ENCODE measurements at places on chromosomes 1 and 21.

GRCh38 chr1:221268295-221268694, 389.1 kb downstream of the HLX start:
- no peak for DNase-seq

DNA sequence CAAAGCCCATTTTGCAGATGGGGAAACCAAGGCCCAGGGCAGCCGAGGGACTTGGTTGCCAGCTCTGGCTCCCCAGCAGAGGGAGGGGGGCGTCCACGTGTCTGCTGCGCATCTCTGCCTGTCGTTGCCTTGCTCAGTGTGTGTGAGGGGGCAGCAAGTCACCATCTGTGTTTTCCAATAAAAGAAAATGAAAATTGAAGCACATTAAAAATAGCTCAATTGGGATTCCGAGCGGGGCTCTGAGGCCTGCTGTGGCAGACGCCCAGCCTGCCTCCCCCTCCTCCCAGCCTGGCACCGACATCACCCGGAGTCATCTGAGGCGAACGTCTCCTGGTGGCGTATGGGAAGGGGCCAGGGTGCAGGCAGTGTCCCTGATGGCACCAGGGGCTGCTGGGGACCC, 51.2 kb downstream of the EPHB2 start:
- no peak for DNase-seq

GRCh38 chr1:110860174-110860573, 12.8 kb upstream of the CD53 start:
- DNase-seq = no peak

- no peak for DNase-seq
Observed at GRCh38 chr1:228198977-228199590, 8.8 kb upstream of the OBSCN start.

- DNase-seq = no peak
Observed at GRCh38 chr1:226029093-226029496, 30.0 kb upstream of the SDE2 start.

DNA sequence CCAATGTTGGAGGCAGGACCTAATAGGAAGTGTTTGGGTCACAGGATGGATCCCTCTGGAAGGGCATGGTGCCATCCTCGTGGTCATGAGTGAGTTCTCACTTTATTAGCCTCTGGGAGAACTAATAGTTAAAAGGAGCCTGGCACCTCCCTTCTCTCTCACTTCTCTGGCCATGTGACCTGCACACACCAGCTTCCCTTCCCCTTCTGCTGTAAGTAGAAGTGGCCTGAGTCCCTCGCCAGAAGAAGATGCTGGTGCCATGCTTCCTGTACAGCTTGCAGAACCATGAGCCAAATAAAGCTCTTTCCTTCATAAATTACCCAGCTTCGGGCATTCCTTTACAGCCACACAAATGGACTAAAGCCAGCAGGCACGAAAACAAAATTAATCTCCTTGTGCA, 23.6 kb downstream of the ACOT7 start:
- no peak for DNase-seq

- DNase-seq = no peak
Observed at GRCh38 chr1:86858524-86859261, 55.2 kb downstream of the SELENOF start.

DNA sequence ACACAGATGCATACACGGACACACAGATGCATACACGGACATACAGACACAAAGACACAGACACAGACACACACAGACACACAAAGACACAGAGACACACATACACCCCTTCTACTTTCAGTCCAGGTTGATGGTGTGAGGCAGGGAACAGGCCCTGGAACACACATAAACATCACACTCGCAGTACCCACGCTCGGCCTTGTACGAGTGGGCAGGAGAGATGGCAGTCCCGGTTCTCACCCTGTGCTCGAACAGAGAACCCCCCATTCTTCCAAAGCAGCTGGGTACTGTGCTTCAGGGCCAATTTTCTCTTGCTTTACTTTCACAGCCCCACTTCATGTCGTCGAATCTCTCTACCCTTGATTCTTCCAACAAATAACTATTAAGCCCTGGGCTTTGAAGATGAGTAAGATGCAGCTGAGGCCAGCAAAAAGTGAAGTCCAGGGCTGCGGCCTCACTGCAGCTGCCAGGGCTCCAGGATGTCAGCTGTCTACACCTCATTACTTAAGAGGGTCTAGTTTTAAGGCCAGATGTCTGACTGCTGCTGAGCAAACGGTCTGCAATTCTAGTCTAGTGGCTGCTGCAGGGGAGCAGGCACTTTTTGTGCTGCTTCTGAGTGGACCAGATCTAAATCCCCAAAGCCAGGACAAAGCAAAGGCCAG, 90.1 kb downstream of the PGBD5 start:
- no peak for DNase-seq

DNA sequence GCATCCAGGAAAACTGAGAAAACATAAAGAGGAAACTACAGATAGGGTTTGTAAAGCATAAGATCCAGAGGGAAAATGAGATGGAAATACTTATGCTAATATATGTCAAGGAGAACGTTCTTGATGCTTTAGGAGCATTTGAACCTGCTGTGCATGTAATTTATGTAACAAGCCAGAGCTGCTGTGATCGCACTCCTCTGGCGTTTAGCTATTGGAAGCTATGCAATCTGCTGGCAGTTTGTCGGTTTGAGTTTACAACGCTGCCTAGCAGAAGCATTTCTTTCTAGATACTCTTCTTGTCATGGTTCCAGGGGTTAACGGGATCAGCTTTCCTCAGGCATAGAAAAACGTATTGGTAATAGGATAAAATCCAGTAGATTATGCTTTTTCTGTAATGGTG, 182.7 kb downstream of the KCNH1 start:
- DNase-seq = no peak

DNA sequence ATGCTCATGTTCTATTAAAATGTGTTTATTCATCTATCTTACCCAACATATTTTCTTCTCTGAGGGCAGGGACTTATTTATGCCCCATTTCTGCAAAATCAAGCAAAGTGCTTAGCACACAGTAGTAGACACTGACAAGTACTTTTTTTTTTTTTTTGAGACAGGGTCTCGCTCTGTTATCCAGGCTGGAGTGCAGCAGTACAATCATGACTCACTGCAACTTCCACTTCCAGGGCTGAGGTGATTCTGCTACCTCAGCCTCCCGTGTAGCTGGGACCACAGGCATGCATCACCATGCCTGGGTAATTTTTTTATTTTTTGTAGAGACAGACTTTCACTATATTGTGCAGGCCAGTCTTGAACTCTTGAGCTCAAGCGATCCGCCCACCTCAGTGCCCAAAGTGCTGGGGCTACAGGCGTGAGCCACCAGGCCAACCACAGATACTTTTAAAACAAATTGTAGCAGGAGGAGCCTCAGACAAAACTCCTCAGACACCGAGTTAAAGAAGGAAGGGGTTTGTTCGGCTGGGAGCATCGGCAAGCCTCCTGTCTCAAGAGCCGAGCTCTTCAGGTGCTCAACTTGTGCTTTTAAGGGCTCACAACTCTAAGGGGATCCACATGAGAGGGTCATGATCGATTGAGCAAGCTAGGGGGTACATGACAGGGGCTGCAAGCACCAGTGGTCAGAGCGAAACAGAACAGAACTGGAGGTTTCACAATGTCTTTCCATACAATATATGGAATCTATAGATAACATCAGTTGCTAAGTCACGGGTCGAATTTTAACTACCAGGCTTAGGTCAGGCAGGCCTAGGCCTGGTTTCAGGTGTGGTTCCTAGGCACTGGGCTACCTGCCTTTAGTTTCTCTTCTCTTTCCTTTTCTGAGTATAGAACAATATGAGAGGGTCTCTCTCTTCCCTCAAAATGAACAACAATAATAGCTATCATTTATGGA, 5.7 kb upstream of the TMEM167B start:
- DNase-seq = no peak

DNA sequence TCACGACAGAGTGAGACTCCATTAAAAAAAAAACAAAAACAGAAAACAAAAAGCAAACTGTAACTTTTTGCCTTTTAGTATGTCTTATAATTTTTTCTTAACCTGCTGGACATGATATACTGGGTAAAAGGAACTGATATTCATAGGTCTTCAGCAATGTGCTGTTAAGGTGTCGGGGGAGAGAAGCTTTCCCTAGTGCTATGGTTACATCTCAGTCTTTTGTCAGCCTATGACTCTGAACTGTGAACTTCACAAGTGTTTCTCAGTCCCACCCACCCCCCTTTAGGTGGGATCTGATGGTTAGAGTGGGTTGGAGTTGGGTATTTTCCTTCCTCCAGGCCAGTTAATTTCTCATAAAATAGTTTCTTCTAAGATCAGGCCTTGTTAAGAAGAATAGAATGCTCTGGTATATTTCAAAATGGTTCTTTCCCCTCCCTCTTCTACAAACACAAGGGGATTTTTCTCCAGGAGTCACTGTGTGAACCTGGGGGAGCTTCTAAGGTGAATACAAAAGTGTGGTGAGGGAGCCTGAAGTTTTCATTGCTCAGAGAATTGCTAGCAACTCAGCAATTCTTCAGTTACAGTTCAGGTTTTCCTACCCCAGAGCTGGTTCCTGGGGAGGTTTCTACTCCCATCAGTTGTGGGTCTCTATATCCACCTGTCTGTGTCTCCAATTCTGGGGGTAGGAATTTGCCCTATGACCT, 16.1 kb upstream of the EDARADD start:
- no peak for DNase-seq

DNA sequence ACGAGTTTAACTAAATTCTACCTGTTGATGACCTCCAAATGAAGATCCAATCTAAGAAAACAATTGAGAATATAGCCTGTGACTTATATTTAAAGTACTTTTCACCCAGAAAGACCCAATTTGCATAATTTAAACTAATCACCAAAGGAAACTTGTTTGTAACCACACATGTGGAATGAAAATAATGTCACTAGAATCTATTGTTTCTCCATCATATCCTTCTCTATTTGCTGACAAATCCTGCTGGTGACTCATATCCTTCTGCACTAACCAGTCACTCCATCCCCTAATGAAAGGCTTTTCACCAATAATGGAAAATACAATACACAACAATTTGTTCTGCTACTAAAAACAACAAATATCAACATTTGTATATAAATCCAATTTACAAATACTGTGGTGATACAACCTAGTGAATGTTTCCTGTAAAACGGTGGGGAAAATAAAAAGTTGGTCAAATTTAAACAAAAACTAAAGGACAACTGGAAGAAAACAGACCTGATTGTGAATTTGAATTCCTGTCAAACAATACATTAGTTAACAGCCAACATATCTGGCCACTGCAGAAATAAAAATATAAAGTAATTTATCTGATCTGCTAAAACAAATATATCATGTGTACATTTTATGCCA, 6.5 kb downstream of the PTP4A2 start:
- no peak for DNase-seq

DNA sequence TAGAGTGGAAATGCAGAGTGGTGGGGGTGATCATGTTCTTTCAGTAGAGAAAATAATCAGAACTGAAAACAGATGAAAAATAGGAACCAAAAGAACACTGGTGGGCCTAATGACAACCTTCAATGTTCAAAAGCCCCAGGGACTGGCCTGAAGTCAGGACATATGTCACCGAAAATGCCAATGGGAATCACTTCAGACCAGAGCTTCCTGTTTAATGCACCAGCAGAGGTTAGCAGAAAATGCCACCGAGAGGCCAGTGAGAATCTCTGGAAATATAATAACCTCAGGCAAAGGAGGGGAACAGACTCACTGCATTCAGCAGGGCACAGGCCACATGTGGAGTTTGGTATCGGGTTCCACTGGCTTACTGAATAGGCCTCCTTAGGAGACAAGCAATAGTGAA, 15.9 kb upstream of the CD58 start:
- DNase-seq = no peak

DNA sequence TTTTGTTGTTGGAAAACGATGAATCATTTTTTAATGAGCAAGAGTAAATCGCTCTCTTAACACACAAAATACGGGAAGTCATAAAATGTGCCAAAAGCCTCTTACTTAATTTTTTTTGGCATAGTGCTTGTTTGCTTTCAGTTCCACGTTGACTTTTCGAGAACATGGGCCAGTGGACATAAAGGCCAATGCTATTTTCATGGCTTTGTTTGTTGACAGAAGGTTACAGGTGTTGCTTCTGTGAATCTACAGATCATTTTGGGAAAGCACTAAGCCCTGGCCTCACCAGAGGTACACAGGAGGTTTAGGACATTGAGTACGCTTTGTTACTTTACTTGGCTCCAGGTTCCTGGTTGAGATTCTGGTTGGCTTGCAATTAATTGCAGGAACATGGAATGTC, 199.4 kb upstream of the HMCN1 start:
- DNase-seq = no peak

DNA sequence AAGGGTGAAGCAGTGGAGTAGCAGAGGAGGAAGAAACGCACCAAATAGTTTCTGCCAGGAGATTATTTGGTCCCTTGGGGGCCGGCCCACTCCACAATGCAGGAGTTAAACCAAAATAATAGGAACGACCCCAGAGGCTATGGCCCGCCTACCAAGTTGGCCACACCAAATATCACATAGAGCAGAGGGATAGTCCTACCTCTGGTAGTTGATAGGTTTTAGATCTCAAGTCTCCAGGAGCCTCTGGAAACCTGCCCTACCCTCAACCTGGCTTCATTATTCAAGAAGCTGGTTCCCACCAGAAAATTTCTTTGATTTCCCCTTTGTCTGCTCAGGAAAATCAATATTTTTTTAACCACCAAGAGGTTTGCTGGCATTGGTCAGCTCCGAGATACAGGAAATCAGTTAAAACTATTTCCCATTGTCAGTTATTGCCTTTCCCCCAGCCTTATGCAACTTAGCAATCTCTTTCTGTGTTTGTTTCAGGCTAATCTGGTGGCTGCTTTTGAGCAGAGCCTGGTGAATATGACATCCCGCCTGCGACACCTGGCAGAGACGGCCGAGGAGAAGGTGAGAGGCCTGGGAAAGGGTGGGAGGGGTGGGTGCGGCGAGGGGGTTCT, 35.5 kb upstream of the IPO9 start:
- DNase-seq = no peak

DNA sequence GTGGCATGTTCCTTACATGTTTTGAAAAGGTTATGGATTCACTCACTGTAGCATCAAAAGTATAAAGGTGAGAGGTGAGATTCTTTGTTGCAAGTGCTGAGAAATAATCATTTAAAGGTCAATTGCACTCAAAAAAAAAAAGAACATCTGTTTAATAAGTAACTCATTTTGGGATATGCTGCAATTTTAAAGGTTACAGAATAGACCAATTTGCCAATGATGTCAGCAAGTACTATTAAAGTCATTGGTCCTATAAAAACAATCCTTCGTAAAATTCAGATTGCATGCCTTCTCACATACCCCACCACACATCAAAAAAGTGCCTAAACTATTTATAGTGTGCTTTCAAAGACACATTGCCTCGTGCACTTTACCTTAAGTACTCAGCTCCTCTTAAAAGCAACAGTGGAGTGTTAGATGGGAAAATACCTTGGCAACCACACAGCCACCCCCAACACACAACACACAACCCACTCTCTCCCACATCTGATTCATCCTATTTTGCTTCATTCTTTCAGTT, 218.2 kb upstream of the ADGRL2 start:
- DNase-seq = no peak

- no peak for DNase-seq
Observed at GRCh38 chr1:198462365-198463019, 78.0 kb downstream of the ATP6V1G3 start.

DNA sequence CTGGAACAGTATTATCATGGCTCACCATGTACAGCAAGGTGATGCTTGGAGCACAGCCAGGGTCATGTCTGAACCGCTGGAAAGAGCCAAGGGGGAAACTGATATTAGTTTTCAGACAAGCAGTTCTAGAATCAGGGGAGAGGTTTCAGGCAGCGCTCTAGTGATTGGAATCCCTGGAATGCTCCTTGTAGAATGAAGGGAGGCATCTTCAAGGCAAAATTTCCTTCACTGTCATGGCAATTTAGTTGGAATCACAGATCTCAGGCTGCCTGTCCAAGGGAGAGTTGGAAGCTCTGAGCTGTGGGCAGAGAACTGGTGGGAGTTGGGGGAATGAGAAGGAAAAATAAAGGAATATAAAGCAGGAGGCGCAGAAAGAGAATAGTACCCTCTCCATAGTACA, 737.1 kb downstream of the PTPRU start:
- DNase-seq = no peak
